ENCODE measurements at places on chromosomes 11 and 22.

DNA sequence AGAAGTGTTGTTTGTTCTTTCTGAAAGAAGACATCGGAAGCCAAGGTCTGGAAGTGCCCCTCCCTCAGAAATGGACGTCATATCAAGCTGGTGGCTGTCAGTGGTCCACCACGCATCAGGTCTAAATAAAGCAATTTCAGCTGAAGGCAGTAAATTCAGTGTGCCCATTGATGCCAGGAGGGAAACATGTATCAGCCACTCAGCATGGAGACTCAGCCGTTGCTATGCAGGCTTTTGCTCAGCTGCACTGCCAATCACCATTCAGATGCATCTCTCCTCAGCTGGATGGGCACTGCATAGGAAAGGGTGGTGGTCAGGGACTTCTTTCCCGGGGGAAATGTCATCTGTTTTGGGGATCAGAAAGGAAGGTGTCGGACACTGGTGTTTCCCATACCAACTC, 878.2 kb downstream of the NTM start:
- DNase-seq: no peak

DNA sequence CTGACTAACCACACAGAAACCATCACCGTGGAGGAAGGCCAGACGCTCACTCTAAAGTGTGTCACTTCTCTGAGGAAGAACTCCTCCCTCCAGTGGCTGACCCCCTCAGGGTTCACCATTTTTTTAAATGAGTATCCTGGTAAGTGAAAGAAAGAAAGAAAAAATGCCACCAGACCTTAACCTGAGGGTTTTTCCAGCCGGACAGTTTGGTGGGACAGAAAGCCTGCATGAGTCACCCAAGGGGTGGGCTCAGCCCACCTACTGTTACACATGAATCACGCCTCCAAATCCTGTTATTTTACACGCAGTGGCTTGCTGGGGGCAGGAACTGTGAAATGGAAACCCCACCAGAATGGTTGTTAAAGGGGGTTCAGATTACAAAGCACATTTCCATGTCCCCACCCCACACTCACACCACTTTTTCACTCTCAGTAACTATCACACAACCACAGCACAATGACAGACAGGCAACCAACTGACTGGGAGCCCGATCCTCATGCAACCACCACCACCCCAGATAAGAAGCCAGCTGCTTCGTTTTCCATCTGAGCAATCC, 11.9 kb downstream of the CRTAM start:
- DNase-seq: no peak

DNA sequence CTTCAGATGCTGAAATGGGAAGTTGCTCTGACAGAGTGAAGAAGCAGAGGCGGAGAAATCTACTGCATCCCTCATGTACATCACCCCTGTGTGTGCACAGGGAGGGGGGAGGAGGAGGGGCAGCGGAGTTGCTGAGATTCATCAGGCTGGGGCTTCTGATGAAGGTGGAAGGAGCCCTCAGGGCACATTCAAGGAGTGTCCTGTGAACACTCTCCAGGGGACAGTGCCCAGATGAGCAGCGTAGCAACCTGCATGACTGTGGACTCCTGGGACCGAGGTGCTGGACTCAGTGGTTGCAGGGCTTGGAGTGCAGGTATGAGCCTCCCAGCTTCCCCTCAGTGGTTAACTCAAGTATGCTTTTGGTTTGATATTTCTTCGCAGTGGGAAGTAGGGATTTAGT, 257.8 kb upstream of the B3GAT1 start:
- no peak for DNase-seq

GRCh38 chr11:134749040-134749839, 337.2 kb upstream of the B3GAT1 start:
- DNase-seq: no peak

Measured in OCI-M1 (cell line).